Epithelial cell of proximal tubule (primary cell): ENCODE measurements at places on chromosomes 7 and 10.

GRCh38 chr7:122556873-122557542 lies 141.9 kb downstream of the RNF133 start:
- no peak for DNase-seq

- no peak for DNase-seq
Observed at GRCh38 chr7:80082213-80082612, 52.4 kb upstream of the GNAI1 start.

- DNase-seq, result no peak
Observed at GRCh38 chr10:36412942-36413341, 712.5 kb upstream of the ANKRD30A start.

- no peak for DNase-seq
Observed at GRCh38 chr10:61869041-61869675, 32.3 kb upstream of the ARID5B start.

DNA sequence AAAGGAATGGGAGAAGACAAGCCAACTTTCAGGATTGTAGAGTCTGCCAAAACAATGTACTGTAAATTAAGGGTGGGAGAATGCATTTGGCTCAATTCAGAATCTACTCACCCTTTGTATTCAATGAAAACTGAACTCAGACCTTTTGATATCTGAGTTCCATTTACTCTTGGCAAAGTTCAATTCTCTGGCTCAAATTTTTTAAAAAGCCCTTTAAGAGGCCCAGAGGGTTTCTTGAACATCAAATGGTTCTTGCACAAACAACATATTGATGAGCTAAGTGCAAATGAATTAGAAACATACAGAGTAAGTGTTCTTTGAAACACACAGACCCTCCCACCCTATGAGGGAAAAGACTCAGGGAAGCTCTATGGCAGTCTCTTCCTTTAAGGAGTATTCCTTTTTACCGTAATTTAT lies 5.2 kb upstream of the XPNPEP1 start:
- no peak for DNase-seq

DNA sequence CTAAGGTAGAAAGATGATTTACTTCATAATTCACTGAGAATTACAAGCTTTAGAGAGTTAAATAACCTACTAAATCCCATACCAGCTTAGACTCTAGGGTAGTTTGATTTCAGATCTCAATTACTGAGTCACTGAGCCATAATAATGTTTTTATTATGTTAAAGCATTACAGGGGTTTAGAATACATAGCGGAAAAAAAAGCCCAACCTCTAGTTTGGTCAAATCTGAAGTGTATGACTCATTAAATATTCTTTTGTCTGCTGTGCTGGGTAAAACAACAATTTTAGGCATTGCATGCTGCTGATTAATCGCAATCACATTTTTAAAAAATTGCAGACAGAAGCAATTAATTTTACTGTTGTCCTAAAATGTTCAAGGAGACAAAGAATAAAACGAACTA lies 48.5 kb downstream of the MALRD1 start:
- no peak for DNase-seq

GRCh38 chr7:82053453-82054032 lies 283.7 kb upstream of the HGF start:
- no peak for DNase-seq

DNA sequence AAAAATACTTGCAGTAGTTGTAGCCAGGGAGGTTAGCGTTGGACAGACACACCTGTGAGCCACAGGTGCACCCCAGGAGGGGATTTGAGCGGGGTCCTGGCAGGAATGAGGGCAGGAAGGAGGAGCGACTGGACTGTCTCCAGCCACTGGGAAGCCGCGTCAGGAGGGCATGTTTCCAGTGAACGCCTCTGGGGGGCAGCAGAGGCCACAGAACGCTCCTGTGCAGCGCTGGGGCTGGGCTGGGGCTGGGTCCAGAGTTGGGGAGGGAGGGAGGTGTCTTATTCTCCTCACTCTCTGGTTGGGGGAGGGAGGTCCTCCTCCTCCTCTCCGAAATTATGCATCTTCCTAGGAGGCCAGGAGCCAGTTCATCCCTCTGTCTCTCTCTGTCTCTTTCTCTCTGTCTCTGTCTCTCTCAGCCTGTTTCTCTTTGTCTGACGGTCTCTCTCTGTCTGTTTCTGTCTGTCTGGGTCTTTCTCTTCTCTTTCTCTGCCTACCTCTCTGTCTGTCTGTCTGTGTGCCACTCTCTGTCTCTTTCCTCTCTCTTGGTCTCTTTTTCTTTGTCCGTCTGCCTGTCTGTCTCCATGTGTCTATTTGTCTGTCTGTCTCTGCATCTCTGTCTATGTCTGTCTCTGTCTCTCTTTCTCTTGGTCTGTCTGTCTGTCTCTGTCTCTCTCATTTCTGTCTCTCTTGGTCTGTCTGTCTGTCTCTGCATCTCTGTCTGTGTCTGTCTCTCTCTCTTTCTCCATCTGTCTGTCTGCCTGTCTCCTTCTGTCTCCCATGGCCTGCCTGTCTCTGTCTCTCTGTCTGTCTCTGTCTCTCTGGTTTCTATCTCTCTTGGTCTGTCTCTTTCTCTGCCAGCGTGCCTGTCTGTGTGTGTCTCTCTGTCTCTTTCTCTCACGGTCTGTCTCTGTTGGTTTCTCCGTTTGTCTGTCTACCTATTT lies 9.9 kb upstream of the PSMG3 start:
- no peak for DNase-seq

GRCh38 chr7:96993980-96994379 lies 11.4 kb upstream of the DLX6 start:
- DNase-seq, result no peak

DNA sequence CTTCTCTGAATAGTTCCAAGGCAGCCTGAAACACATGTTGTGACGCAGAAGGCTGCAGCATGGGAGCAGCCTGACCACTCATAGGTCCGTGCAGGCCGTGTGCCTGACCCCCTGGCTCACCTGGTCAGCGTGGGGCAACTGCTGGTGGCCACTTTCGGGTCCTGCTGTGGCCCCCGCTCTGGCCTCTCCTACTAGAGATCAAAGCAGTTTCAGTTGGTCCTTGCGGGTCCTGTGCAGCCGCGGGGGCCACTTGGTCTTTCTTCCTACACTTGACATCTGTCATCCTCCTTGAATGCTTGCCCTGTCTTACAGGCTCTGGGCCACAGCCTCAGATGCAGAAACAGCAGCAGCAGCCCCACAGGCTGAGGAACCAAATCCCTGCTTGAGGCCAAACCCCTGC lies 320.8 kb upstream of the ZNF32 start:
- no peak for DNase-seq

GRCh38 chr7:120842121-120842621 lies 15.8 kb downstream of the TSPAN12 start:
- peak; percentile 82 for DNase-seq

DNA sequence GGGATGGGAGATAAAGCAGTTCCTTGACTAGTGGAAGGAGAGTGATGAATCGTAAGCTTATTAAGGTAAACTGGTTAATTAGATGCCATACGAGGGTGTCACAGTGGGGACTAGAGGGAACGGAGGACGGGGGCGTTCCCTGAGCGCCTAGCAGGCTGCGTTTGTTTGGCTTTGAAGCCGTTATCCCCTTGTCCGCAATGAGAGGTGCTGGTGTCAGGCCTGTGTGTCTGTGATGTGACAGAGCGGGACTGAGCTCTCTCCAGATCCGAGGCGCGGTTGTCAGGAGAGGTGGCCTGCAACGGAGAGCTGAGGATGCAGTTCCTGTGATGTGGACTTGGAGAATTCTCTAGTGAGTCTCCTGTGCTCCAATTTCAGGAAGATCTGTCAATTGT lies 60.0 kb upstream of the PRPS1L1 start:
- DNase-seq, result no peak

DNA sequence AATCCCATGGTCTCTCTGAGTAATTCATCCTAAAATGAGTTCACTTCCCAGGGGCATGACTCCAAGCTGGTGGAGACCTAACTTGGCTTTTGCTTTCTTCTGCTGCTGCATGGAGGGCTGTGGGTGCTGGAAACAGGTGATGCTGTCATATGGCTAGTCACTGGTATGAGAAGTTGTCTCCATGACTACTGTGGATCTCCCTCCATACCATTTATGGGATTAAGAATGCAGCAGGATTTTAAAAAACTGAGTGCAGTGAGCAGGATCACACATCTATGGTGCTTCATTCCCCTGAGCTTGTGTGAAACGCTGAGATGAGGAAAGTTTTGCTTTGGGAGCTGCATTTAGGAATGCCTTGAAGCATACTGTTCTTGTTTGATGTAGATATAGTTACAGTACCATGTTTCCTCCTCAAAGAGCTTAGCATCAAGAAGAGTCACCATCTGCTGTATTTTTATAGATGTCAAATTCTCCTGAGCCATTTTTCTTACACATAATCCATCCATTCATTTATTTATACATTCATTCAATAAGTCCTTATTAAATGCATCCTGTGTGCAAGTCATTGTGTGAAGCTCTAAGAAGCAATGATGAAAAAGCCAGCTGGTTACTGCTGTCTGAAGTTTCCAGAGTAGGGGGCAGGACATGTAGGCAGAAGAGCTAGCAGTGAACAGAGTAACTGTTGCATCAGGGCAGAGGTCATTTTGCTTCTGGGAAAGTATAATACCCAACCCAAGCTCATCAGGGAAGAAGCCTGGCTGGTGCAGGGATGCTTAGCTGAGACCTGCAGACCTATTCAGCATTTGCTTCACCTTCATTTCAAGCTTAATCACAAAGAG lies 534.8 kb downstream of the AUTS2 start:
- no peak for DNase-seq

- DNase-seq, result no peak
Observed at GRCh38 chr10:128881086-128881485, 586.0 kb upstream of the MGMT start.

DNA sequence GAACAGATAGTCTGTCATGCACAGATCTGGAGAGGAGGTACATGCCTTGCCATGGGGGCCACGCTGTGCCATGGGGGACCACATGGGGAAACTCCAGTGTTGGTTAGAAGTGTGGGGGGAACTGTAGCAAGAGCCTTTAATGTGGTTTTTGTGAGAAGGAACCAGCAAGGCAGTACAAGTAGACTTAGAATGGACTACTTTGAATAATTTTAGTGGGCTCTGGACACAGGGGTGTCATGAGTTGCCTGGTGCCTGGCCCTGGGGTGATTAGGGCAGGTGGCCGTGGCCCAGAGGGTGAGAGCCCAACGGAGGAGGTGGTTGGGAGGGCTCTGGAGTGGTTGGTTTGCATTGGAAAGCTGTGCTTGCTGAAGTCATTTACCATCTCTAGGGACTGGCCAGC lies 77.2 kb downstream of the CXCL12 start:
- DNase-seq, result no peak

GRCh38 chr10:22711373-22711772 lies 3.0 kb downstream of the PIP4K2A start:
- DNase-seq, result no peak

DNA sequence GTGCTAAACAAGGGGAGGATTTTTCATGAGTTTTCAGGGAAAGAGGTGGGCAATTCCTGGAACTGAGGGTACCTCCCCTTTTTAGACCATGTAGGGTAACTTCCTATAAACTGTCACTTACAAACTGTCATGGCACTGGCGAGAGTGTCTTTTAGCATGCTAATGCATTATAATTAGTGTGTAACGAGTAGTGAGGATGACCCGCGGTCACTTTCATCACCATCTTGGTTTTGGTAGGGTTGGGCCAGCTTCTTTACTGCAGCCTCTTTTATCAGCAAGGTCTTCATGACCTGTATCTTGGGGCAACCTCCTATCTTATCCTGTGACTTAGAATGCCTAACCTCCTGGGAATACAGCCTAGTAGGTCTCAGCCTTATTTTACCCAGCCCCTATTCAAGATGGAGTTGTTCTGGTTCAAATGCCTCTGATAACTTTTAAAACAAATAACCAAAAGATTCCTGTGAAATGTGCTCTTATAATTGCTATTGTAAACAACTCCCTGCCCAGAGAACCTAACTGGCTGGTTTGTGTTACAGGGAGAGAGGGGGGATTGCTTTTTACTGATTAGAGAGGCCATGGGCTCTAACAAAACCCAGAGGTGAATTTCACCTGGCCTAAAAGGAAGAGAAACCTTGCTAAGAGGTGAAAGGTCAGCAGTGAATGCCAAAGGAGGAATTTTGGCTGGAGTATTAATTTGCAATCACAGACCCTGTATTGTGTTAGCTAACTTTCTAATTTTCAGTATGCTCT lies 64.3 kb downstream of the EEPD1 start:
- DNase-seq, result no peak

- no peak for DNase-seq
Observed at GRCh38 chr7:64877714-64878610, 25.1 kb upstream of the ZNF273 start.

DNA sequence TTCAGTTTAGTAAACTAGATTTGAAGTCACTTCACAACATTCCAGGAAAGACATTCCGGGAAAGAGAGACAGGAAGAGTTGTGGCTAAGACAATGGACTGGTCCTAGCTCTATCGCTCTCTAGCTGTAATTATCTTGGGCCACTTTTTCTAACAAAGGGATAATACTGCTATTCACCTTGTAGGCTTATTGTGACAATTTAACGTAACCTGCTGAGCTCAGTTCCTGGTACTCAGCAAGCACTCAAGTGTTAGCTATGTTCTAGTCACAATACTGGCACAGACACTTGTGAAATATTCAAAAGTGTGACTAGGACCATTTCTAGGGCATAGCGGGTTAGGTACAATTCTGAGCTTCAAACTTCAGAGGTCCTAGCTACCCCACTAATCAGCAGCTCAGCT lies 12.0 kb upstream of the NRCAM start:
- DNase-seq, result no peak

GRCh38 chr7:35289376-35289775 lies 35.5 kb upstream of the TBX20 start:
- DNase-seq, result no peak

DNA sequence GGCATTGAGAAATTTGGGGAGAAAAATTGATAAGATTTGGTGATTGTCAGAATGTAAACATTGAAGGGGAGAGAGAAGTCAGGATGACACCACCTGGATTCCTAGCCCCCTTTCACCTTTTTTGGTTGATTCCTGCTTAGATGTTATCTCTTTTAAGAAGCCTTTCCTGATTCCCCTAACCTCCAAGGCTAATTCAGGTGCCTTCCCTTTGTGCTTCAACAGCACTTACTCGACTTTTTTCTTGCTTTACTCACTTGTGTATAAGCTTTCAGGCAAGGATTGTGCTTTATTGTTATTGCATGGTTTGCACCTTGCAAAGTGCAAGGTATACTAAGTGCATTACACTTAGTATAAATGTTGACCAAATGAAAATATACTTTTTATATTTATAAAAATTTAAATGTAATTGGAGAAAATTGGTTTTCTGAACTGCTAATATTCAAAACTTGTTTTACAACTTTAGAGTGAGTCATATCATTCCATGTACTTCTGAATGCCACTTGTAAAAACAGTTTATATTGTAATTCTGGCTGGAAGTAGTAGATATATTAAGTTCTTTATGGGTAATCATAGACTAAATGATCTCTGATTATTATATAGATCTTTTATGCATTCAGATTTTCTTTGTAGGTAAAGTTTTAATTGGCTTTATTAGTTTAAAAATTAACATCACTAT lies 13.2 kb downstream of the SHOC2 start:
- no peak for DNase-seq

DNA sequence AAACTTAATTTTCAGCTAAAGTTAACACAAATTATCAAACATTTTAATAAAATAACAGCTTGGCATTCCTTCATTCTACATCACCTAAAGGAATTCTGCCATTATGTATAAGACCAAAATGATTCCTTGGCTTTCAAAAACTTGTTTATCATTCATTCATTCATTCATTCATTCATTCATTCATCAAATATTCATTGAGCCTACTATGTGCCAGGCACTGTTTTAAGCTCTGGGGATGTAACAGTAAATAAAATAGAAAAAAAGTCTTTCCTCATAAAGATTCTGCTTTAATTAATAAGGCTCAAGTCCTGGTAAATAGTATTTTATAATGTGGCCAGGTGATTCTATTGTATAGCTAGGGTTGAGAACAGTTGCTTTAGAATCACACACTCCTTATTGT lies 127.9 kb downstream of the GPR85 start:
- DNase-seq, result no peak

- DNase-seq, result no peak
Observed at GRCh38 chr7:117010375-117011133, 57.3 kb downstream of the ST7 start.
